ENCODE measurements at places on chromosomes 11 and 22. TPM values are rescaled to one million over a fixed set of nuclear protein-coding genes. Genes with fewer than 3 reads are reported as not detected.

PATE2 gene
- 0.37 TPM for total RNA-seq

APOBEC3G gene
- total RNA-seq = 10.4 TPM

GGT5 gene
- 22.0 TPM for total RNA-seq

MN1 gene
- 4.1 TPM for total RNA-seq

DDI1 gene
- total RNA-seq = not detected

PTGDR2 gene
- total RNA-seq = 9.4 TPM

SHANK2 gene
- 2.0 TPM for total RNA-seq

FGF3 gene
- total RNA-seq = not detected

Measured in subcutaneous preadipocyte (primary cell).